MG63 (cell line): ENCODE measurements at places on chromosomes 6 and 20. TPM values are rescaled to one million over a fixed set of nuclear protein-coding genes. Genes with fewer than 3 reads are reported as not detected.

The UCKL1 gene
- total RNA-seq = 17.1 and 35.9 TPM in 2 replicates

The HLA-DQB1 gene
- total RNA-seq = not detected in 2 replicates

The KCNK16 gene
- total RNA-seq = not detected in 2 replicates

The AIF1 gene
- total RNA-seq = not detected in 2 replicates

The NOTCH4 gene
- total RNA-seq = 0.25 TPM in 1 of 2 replicates, not detected in the other

The CARMIL1 gene
- 3.4 and 6.5 TPM in 2 replicates for total RNA-seq

The CLPSL1 gene
- total RNA-seq = not detected in 2 replicates

The XKR7 gene
- not detected in 2 replicates for total RNA-seq

The PSORS1C1 gene
- not detected in 2 replicates for total RNA-seq

The NOL4L gene
- 1.3 and 1.8 TPM in 2 replicates for total RNA-seq

The ADGRG6 gene
- 0.64 and 0.99 TPM in 2 replicates for total RNA-seq

The MOG gene
- not detected in 2 replicates for total RNA-seq

The VGLL2 gene
- total RNA-seq = not detected in 2 replicates

The SLC17A4 gene
- not detected in 2 replicates for total RNA-seq

The BMP7 gene
- total RNA-seq = 4.8 and 10.7 TPM in 2 replicates

The C6orf15 gene
- 0.91 TPM in 1 of 2 replicates, not detected in the other for total RNA-seq

The ZC3H12D gene
- total RNA-seq = 0.03 TPM in 1 of 2 replicates, not detected in the other

The CRISP2 gene
- total RNA-seq = not detected in 2 replicates

The MROH8 gene
- total RNA-seq = 0.63 TPM in 1 of 2 replicates, not detected in the other

The SLC52A3 gene
- total RNA-seq = not detected in 2 replicates

The RSPO4 gene
- total RNA-seq = 0.42 and 0.82 TPM in 2 replicates

The ANKRD6 gene
- total RNA-seq = 0.27 and 7.1 TPM in 2 replicates

The PPIL4 gene
- total RNA-seq = 27.0 and 42.0 TPM in 2 replicates
